ENCODE measurements at places on chromosomes 11 and 22.

- no peak for DNase-seq
Observed at GRCh38 chr11:65634440-65634839, 3.5 kb upstream of the SIPA1 start.

- DNase-seq, result no peak
Observed at GRCh38 chr11:76980196-76980595, 54.0 kb upstream of the B3GNT6 start.

GRCh38 chr22:20639750-20640149 lies 132.3 kb downstream of the MED15 start:
- DNase-seq, result no peak

DNA sequence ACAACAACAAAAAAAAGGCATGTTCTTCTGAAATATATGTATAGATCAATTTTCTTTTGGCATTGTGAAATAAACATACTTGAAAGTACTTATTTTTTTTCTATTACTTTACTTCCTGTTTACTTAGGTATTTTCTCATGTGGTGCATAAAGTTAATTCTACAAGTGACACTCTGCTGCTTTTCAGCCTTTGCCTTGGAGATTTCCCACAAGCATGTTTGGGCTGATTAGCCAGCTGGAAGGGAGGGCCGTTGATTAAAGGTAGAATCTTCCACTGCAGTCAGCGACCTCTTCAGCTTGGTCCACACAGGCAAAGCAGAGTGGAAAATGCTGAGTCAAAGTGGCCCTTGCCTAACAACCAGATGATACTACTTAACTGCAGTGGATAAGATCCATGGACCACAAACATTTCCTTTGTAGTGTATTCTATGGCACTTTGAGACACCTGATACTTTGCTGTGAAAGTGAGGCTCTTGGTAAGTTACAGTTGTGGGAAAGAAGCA lies 176.0 kb downstream of the ARHGAP42 start:
- no peak for DNase-seq

DNA sequence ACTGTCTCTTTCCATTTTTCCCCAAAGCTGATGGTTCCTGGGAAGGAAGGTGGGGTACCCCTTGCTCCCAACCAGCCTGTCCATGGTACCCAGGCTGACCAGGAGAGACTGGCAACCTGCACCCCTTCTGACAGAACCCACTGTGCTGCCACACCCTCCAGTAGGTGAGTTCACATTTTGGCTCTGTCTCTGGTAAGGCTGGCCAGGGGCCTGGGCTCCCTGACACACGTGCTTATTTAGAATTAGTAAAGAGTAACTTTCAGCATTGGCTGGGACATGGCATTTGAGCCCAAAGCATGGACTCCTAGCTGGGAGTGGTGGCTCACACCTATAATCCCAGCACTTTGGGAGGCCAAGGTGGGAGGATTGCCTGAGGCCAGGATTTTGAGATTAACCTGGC lies 35.1 kb downstream of the ARHGAP1 start:
- no peak for DNase-seq

- no peak for DNase-seq
Observed at GRCh38 chr22:42500161-42500835, 19.3 kb downstream of the RRP7A start.

DNA sequence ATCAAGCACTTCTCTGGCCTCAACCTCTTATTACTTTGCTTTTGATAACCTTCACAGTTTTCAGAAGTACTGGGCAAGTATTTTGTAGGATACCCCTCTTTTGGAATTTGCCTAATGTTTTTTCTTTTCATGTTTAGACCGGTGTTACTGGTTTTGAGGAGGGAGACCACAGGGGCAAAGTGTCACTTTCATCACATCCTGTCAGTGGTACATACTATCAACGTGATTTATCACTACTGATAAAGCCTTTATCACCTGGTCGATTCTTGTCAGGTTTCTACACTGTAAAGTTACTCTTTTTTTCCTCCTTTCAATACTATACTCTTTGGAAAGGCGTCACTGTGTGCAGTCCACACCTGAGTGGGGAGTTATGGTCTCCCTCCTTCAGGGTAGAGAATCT lies 26.7 kb downstream of the QSER1 start:
- no peak for DNase-seq

- DNase-seq, result no peak
Observed at GRCh38 chr11:15195454-15196200, 80.9 kb downstream of the INSC start.

- DNase-seq, result no peak
Observed at GRCh38 chr11:26201411-26201810, 130.5 kb upstream of the ANO3 start.

- DNase-seq, result no peak
Observed at GRCh38 chr11:94588366-94588942, 21.3 kb downstream of the PIWIL4 start.

- DNase-seq, result no peak
Observed at GRCh38 chr11:69866648-69867047, 47.4 kb upstream of the FGF3 start.

- DNase-seq, result no peak
Observed at GRCh38 chr22:42977569-42977968, 37.4 kb downstream of the PACSIN2 start.

DNA sequence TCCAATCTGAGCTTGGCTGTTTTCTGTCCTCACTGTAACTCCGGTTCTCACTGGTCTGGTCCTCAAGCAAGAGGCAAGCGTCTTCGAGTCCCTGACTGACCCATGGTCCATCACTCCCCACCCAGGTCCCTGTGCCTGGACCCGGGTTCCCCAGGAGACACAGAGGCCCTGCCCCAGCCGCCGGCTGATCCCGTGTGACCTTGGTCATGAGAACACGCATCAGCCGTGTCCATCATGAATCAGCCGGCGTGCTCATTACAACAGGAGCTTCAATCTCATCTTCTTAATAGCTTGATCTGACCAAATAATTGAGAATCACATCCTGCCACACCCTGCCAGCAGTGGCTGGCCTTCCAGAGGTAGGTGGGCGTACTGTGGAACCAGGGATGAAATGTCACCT lies 545.1 kb downstream of the BRD1 start:
- no peak for DNase-seq

DNA sequence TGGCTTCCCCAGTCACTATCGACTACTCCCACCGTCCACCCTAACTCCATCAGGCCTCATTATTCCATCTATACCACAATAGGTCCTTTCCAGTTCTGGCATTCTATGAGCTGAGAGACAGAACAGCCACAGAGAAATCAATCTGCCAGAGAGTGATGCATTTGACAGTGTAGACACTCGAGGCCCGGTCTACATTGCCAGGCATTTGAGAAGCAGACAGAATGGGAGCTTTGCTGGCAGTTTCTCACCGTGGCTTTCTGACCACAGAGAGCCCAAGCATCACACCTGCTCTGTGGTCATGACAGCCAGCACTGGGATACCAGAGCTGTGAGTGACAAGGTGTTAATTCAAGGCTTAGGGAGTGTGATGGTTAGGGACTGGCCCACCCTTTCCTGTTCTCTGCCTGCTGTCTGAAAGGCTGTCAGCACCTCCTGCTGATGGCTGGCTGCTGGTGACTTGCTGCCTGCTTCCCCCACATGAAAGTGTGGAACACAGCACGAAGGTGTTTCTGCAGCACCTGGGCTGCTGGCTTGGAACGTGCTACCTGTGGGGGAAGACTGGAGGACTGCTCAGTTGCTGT lies 137.8 kb downstream of the KIRREL3 start:
- no peak for DNase-seq

DNA sequence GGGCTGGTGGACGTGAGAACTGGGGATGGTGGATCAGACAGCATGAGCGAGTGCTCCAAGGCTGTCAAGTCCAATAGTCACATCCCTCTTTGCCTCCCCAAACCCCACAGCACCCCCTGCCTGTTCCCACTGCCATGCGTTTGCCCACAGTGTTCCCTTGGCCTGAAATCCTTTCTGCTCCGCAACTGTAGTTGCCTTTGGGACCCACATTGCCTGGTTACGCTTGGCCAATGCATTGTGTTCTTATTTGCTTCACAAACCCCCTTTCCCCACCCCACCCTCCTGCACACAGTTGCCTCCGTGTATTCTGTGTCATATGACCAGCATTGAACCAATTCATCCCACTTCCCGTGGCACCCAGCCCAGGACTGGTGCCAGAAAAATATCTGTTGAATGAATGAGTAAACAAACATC lies 2.1 kb upstream of the KIAA0930 start:
- DNase-seq, result no peak

GRCh38 chr22:23696326-23696851 lies 5.6 kb downstream of the RGL4 start:
- DNase-seq, result no peak

GRCh38 chr11:104609311-104610085 lies 288.8 kb downstream of the CASP12 start:
- DNase-seq, result no peak

DNA sequence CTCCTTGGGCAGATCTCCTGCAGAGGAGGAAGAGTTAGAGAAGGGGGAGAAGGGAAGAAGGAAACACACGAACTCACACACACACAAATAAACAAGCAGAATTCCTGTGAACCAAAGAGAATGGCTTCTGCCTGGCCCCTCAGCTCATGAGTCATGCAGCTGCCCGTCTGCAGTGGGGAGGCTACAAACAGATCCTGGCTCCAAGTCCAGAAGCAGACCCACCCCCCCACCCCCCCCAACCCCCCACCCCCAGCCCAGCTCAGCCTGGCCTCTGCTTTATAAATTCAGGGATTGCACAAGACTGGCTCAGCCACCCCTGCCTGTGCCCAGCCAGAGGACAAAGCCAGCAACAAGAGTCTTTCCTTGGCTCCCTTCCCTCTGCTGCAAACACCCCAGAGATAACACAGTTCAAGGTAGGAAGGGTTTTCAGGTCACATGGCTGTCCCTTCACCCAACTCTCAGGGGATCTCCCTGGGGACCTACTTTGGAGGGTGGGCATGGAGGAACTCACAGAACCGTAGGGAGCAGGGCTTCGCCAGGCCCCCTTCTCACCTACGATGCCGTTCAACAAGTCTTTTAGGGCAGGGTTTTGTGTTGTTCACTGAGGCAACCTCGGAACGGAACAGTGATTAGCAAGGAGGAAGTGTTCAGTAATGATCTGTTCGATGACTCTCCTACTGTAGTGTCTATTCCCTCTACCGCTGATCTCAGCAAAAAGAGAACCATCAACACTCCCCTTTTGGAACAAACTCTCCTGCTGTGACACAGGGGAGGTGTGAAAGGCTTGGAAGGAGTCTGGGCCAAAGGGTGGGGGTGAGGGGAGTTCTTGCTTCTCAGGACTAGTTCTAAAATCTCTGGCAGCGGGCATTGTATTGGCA lies 35.5 kb downstream of the RPL27A start:
- DNase-seq, result no peak

DNA sequence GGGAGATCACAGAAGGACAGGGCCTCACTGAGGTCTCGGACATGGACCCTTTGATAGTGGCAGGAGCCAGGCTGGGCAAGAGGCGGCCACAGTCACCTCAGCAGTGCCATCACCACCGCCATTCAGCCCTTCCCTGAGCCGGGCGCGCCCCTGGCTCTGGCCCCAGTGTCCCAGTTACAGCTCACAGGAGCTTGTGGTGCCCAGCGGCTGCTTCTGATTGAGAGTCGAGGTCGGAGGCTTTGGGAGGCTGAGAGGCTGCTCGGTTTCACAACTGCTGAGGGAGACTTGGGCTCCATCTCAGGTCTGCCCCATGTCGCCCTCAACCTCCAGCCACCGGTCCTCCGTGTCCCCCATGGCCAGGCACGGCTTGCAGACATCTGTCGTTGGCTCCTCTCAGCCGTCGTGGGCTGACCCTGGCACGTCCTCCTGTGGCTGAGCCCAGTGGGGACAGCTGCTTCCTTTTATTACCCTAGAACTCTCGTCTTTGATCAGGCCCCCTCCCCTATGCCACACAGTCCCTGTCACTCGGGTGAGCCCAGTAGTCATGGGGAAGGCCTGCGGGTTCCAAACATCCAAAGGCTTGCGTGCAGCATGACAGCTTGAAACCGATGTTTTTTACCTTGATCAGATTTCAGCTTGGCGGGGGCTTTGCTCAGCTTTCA lies 28.4 kb upstream of the PPP6R3 start:
- no peak for DNase-seq

GRCh38 chr11:76589477-76589876 lies 81.1 kb downstream of the LRRC32 start:
- no peak for DNase-seq

DNA sequence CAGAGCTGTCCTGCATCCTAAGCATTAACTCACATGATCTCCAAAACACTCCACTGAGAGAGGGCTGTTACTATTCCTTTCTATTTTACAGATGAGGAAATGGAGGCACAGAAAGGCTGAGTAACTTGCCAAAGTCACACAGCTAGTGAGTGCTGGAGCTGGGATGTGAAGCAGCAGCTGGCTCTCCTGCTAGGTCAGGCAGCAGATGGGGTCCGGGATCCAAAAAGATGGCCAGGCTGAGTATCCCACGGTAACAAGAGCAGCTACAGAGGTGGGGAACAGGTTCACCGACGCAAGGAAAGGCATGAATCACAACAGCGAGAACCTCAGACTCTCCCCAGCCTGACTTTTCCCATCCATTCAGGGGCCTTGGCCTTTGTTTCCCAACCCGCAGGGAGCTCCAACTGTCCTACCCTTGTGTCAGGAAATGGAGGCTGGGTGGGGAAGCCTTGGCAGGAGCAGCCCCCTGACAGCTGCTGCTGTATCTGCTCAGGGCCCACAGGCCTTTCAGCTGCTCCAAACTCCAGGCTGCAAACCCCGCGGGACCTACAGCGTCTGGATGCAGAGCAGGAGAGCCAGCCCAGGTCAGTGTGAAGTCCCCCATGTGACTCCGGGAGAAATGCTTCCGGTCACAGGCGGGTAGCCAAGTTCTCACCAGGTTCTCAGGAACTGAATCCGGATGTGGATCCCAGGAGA lies 29.5 kb downstream of the DKK3 start:
- DNase-seq, result no peak

GRCh38 chr22:25021409-25021808 lies 68.9 kb downstream of the KIAA1671 start:
- no peak for DNase-seq

DNA sequence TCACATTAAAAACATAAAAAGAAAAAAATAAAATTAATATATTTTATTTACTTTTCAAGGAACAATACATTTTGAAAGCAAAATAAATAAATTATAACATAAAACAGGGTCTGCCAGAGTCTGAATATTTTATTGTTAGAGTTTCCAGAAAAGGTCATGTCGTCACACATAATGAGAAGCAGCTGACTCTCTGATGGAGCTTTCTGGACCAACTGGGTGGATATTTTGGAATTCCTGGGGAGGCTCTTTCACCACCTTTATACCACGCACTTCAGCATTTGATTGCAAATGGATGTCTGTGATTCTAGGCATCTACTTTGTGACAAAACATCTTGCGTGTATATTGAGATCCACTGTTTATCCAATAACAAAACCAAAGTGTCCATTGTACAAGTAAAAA lies 455.0 kb upstream of the CCDC179 start:
- no peak for DNase-seq

- no peak for DNase-seq
Observed at GRCh38 chr11:114271316-114271715, 24.9 kb upstream of the NNMT start.
